ENCODE measurements at places on chromosomes 11 and 22. TPM values are rescaled to one million over a fixed set of nuclear protein-coding genes. Genes with fewer than 3 reads are reported as not detected.

The BARX2 gene
- 2.9 TPM for total RNA-seq

The ST14 gene
- total RNA-seq, result 105 TPM

The SCGB1D2 gene
- total RNA-seq, result not detected

The GRM5 gene
- total RNA-seq, result under 0.01 TPM

The KIRREL3 gene
- total RNA-seq, result not detected

The TPBGL gene
- total RNA-seq, result not detected

The KLHDC7B gene
- 0.26 TPM for total RNA-seq

The NOX4 gene
- total RNA-seq, result not detected

The ANO5 gene
- total RNA-seq, result 0.26 TPM

The OR52I1 gene
- total RNA-seq, result not detected

The CHRM1 gene
- not detected for total RNA-seq

The PDGFD gene
- total RNA-seq, result under 0.01 TPM

The CDPF1 gene
- total RNA-seq, result 8.7 TPM

The NRGN gene
- total RNA-seq, result not detected

The CYB5R3 gene
- 9.0 TPM for total RNA-seq

The TYMP gene
- 126 TPM for total RNA-seq

- no peak for DNase-seq
Measured at GRCh38 chr11:124120891-124121290, 5.6 kb downstream of the VWA5A start.

- DNase-seq, result peak; percentile 63
Measured at GRCh38 chr22:20946080-20946986, 20.7 kb upstream of the AIFM3 start.

DNA sequence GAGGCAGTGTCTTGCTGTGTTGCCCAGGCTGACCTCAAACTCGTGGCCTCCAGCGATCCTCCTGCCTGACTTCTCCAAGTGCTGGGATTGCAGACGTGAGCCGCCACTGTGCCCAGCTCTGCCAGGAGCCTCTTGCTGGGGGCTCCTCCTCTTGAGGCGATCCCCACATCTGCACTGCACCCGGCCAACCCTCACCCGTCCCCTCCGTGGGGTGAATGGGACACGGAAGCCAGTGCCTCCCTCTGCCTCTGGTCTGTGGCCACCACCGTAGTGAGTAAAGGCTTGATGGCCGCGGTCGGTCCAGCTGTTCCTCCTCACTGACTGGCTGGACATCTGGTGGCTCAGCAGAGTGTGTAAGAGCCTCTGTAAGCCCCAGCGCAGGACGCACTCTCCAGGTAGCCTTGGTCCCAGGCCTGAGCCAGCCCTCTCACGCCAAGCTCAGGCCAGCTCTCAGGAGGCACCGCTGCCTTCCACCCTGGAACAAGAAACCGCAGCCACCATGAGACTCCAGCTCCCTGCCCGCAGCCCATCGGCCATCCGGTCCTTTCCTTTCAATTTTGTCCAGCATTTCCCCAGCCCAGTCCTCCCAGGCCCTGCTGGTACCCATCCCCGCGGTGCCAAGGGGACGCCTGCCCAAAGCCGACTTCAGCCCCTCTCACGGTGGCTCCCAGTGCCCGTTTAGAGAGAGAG, 100.3 kb downstream of the BRD1 start:
- DNase-seq, result no peak

DNA sequence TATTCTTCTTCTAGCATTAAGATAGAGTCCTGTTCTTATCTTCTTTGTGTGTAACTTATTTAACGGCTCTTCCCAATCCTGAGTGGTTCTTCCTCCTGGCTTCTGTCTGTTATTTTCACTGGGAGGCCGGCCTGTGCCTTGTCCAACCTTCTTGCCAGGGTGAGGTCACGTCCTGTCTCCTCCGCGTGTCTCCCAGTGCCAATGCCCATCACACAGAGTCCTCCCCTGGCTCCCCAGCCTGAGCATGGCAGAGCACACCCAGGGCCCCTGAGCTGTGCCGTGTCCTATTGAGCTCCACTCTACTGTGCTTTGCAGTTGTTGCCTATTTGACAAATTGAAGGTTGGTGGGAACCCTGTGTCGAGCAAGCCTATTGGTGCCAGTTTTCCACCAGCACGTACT, 487.3 kb downstream of the BRD1 start:
- DNase-seq, result no peak

GRCh38 chr11:44949160-44950030, 1.3 kb downstream of the TP53I11 start:
- no peak for DNase-seq

DNA sequence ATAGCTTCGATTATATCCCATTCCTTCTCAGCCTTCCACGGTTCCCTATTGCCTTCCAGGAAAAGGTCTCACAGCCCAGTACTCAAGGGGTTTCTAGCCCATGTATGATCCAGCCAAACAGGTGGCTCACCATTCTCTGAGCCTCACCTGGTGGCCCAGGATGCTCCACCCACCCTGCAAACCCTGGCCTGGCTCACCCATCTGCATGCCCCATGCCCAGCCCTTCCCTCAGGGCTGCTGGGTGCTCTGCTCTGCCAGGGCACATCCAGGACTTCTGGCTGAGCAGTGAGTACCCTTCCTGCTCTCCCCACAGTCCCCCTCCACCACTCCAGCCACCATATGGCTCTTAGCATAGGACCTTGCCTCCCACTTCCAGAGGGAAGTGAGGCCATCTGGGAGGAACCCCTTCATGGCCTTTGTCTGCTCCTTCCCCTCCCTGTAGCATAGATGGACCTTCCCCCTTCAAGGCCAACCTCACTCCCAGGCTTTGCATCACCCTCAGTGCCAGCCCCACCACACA, 5.8 kb upstream of the RCOR2 start:
- no peak for DNase-seq

GRCh38 chr11:63918507-63919191, 1.7 kb upstream of the RCOR2 start:
- DNase-seq, result no peak

GRCh38 chr22:38966942-38967341, 9.5 kb downstream of the APOBEC3A start:
- no peak for DNase-seq

- DNase-seq, result no peak
Measured at GRCh38 chr22:31583861-31584485, 78.0 kb downstream of the PISD start.

GRCh38 chr11:86499723-86500129, 125.0 kb downstream of the CCDC81 start:
- no peak for DNase-seq

DNA sequence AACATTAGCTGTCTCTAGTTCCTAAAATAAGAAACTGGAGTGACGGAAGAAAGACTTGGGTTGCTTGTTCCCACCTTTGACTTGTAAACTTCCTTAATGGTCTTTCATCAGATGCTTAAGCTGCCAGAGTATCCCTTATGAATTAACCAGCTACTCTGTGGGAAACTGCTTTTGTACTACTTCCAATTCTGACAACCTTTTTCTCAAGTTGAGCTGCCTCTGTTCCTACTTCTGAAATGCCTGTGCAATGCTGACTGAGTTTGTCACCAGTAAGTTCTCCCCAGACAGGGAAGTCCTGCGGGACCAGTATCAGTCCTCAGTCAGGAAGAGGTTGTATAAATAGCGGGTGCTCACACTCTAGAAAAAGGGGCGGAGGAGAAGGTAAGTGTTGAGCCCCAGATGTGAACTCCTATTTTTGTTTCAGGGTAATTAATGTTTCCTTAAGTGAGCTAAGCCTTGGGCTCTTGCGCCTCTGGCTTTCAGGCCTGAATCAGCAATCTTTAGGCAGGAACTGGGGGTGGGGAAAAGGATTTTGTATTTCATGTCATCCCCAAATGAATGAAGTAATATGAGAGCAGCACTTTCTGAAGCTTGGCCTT, 67.2 kb downstream of the CECR2 start:
- no peak for DNase-seq

DNA sequence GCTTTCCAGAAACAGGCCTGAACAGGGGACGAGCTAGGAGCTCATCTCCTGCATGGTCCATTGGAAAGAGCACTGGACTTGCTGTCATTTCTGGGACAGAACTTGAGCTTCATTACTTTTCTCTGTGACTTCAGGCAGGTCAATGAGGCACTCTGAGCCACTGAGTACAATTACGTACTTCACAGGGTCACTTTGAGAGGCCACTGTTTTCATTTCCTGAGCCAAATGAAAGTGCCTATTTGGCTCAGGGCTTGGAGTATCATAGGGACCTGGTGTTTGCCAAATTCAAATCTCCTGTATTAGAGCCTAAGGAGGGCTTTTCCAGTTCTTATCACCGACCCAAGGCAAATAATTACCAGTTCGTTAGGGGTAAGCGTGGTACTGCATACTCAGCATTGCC, 319.3 kb downstream of the CADM1 start:
- DNase-seq, result no peak

DNA sequence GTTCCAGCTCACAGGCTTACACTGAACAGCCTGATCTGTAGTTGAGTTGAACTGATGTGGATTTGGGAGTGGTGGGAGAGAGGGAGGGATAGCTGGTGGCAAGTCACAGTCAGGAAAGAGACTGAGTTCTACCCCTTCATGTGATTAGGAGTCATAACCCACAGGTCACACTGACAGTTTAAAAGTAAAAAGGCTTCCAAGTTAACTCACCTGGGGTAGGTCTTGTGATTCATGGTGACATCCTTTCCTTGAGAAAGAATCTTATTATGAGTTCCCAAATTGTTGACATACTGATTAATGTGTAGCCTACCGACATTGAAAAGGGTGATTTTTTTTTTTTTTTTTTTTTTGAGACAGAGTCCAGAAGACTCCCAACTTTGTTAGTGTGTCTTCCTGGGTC, 5.4 kb downstream of the IZUMO1R start:
- peak; percentile 73 for DNase-seq

- DNase-seq, result no peak
Measured at GRCh38 chr11:62105667-62106191, 18.1 kb upstream of the INCENP start.

DNA sequence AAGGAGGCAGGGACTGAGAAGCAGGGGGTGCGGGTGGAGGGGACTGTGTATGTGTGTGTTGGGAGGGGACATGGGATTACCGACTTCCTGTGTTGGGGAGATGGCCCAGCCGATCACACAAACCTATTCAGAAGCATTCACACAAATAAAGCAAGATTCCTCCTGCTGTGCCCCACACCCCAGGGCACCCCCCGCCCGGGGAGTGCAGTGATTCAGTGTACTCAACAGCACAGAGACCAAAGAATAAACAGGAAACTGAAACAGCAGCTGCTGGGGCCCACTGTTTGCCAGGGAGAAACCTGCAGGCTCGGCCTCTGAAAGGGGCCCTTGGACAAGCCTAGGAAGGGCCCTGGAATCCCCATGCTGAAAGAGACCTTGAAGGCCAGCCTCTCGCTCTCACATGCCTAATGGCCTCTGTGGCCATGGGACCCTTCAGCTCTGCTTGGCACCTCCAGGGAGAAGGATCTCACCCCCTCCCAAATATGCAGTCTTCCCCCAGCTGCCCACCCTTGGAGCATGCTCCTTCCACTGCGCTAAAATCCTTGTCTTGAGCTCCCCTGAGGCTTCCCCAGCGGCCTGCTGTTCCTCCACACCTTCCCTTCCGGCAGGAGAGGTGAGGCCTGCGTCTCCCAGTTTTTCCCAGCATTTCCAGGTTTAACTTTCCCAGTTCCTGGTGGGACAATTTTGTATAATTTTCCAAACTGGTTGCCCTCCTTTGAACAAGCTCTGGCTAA, 72.9 kb downstream of the CSNK2A3 start:
- peak; percentile 44 for DNase-seq

DNA sequence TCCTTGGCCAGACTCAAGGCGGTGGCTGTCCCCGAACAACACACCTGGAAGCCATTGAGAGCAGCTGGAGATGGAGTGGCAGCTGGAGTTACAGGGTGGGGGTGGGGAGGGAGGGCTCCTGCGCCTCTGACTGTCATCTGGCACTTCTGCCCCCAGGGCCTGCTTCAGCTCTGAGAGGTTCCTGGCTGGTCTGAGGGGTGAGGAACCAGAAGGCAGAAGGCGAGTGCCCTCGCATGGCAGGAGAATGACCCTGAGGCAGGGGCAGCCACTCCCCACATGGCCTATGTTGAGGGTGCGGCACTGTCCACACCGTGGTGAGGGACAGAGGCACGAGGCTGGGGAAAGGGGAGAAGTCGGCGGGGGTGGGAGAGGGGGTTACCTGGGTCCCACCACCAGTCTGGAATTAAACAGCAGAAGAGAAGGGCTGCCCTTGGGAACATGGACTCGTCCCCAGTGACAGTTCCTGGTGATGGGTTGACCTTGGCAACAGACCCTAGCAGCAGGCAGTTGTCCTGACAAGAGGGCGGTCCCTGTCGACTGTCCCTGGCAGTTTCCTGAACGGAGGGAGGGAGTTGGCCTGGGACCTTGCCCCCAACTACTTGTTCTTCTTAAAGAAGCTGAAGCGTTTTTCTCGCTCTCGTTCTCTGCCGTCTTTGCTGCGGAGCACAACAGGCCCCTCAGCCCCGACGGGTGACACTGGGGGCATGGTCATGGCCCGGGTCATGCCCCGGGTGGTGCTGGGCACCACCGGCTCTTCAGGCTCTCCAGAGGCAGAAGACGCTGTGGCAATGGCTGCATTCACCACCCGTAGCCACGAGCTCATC, 7.8 kb upstream of the RBM4B start:
- no peak for DNase-seq

DNA sequence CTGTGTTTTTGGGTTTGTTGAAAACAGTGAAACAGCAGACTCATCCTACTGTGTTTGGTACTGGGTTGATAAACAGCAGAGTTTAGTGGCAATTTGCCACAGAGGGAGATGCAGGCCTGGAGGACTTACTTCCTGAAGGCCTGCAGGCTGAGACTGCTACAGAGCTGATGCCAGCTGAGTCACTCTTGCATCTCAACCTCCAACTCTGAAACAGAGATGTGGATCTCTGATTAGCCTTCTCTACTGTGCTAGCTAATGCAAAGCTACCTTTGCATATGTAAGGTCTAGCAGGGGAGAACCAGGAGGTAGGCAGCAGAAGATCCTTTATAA, 14.3 kb downstream of the ATP5MG start:
- peak; percentile 75 for DNase-seq

- peak; percentile 66 for DNase-seq
Measured at GRCh38 chr11:74024261-74025029, 15.6 kb upstream of the UCP3 start.

GRCh38 chr22:43313244-43313889, 29.8 kb downstream of the SCUBE1 start:
- DNase-seq, result no peak

GRCh38 chr11:9428706-9429105, 32.1 kb upstream of the ZNF143 start:
- no peak for DNase-seq

DNA sequence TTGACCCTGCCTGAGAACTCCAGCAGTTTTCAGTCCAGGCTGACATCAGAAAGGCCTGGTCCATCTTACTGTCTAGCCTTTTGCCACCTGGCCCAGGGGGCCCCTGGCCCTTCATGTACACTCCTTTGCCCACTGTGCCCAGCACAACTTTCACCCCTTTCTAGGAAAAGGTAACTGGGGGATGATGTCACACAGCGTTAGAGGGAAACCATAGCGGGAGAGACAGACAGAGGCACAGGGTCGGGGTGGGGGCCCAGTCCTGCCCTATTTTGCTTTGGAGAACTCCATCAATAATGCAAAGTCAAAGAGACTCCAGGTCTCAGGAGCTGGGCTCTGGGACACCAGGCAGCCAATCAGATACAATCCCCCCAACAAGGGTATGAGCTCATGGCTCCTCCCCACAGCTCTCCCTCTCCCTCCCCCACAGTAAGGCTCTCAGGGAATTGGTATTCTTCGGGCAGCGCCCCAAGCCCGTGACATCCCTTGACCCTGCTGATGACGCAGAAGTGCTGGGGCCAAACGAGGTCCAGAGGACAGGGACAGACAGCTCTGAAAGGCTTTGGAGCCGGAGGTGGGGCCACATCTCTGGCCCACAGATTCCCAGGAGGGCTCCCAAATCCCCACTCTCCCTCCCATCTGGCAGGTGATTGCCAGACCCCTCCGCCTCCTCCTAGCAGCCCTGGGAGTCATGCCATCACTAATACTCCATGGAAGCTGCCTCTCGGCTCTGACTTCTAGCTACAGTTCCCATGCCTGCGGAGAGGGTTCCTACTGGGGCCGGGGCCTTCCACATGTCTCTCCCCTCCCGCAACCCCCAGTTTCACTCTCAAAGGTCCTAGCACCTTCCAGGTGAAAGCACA, 5.9 kb downstream of the USP2 start:
- no peak for DNase-seq
